ENCODE measurements at places on chromosomes 4 and X.

DNA sequence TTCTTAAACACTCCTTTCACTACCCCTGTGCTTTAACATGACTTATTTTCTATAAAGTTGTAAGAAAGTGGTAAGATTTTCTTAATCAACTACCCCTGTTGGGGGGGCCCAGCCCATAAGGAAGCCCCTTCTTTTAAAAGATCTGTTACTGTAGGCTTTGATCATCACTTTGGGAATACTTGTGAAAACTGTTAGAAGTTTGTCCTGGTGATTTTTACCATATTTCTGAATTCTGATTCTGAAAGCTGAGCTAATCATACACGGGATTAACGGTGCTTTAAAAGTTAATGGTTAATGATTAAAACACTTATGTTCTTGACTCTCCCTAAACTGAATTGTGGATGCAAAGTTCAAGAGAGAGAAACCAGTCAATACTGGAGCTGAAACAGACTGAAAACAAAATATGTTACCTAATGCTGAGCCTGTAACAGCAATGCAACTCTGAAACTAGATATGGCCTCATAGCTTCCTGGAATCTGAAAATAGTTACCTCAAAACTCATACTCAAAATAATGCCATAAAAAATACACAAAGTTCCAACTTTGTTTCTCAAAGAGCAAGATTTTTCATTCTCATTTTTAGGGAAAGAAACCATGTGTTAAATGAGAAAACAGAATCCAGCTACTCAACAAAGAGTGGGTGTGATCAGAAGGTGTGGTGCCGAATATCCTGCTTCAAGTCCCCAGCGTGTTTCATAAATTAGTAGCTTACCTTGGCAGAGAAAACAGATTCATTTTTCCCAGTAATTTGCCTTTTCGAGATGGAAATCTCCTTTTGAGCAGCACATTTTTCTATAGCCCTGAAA lies 31.6 kb downstream of the ADH7 start:
- no peak for DNase-seq

DNA sequence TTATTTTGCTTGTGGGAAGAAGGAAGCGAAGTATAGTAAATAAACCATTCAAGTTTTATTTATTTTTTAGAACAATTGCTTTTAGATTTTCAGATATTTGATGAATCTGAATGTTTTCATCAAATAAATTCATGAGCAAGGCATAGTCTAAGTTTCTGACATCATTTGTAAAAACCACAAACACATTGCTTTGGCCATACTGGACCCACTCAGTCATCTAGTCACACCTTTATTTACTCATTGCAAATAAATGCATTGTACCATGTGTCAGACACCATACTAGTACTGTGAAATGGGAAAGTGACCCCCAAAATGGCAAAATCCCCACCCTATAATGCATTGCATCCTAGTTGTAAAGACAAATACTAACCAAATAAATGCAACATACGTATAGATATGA lies 449.1 kb upstream of the SMIM31 start:
- DNase-seq = no peak

- no peak for DNase-seq
Observed at GRCh38 chr4:137576446-137576845, 44.2 kb upstream of the PCDH18 start.

DNA sequence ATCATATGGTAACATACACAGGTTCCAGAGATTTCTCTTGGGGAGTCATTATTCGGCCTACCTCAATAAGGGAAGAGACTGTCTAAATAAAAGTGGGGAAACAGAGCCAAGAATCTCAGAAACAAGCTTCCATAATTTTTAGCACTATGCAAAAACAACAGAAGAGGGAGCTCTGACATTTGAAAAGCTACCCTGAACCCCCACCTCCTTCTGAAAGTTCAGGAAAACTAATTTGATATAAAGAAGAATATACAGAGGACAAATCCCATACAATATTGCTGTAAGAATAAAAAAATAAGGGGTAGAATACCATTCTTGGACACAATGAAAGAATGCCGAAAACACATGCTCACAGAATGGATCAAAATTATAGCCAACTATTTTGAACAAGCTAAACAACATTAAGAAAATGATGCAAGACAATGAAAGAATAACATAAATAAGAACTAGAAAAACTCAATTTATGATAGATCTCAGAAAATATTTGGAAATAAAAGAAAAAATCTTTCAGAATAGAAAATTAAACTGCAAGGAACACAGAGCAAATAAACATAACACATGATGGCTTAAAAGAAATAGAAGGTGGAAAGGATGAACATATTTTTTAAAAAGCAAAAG lies 14.4 kb upstream of the ZNF41 start:
- no peak for DNase-seq

DNA sequence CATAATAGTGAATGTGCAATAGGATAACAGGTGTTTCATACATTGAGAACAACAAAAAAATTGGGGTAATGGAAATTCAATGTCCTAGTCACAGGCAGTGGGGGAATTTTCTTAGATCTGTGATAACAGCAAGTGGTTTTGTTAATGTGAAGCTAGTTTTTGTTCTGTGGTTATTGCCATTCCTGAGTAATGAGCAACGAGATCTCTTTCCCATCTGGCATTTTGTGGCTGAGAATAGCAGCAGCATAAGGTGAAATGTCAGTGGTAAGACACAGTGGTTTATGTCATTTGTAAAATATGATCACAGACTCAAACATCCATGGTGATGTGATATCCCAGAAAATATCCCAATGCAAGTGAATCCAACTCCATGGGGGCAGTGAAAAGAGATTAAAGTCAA lies 497.5 kb downstream of the KCNIP4 start:
- DNase-seq = no peak

DNA sequence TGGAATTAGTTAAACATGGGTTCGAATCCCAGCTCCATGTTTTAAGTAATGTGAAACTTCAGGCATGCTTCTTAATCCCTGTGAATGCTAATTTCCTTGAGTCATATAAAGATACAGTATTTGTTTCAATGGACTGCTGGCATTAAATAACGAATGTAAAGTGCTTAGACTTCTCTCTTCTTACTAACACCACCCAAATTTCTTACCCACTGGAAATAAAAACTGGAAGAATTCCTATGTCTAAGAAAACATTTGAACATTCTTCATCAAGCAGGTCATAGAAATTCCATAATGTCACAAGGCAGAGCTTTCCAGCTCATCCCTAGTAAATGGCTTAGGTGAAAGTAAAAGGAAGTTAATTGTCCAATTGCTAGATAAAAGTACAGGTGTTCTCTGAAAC lies 172.5 kb downstream of the ANK2 start:
- no peak for DNase-seq

GRCh38 chrX:15269618-15270521 lies at the start of gene ASB9:
Gene ASB9 (minus strand): TSS chrX:15270083. CDS start chrX:15269874, 209 bp downstream.
- no peak for DNase-seq

- no peak for DNase-seq
Observed at GRCh38 chrX:9534686-9535085, 69.8 kb downstream of the TBL1X start.

DNA sequence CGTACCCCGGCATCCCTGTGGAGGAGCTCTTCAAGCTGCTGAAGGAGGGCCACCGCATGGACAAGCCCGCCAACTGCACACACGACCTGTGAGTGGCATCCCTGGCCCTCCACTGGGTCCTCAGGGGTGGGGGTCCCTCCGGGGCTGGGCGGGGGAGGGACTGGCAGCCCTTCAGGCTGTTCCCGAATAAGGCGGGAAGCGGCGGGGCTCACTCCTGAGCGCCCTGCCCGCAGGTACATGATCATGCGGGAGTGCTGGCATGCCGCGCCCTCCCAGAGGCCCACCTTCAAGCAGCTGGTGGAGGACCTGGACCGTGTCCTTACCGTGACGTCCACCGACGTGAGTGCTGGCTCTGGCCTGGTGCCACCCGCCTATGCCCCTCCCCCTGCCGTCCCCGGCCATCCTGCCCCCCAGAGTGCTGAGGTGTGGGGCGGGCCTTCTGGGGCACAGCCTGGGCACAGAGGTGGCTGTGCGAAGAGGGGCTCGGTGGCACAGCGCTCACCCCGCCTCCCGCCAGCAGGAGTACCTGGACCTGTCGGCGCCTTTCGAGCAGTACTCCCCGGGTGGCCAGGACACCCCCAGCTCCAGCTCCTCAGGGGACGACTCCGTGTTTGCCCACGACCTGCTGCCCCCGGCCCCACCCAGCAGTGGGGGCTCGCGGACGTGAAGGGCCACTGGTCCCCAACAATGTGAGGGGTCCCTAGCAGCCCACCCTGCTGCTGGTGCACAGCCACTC lies 13.7 kb downstream of the FGFR3 start:
- DNase-seq = no peak

GRCh38 chr4:32037399-32037798 lies 1317.2 kb downstream of the PCDH7 start:
- no peak for DNase-seq

GRCh38 chr4:169094656-169095231 lies 84.7 kb upstream of the CBR4 start:
- no peak for DNase-seq

- DNase-seq = no peak
Observed at GRCh38 chr4:91567594-91567993, 736.2 kb upstream of the GRID2 start.

- no peak for DNase-seq
Observed at GRCh38 chr4:99983289-99983943, 33.3 kb upstream of the H2AZ1 start.

- no peak for DNase-seq
Observed at GRCh38 chr4:26958925-26959653, 98.4 kb downstream of the STIM2 start.

DNA sequence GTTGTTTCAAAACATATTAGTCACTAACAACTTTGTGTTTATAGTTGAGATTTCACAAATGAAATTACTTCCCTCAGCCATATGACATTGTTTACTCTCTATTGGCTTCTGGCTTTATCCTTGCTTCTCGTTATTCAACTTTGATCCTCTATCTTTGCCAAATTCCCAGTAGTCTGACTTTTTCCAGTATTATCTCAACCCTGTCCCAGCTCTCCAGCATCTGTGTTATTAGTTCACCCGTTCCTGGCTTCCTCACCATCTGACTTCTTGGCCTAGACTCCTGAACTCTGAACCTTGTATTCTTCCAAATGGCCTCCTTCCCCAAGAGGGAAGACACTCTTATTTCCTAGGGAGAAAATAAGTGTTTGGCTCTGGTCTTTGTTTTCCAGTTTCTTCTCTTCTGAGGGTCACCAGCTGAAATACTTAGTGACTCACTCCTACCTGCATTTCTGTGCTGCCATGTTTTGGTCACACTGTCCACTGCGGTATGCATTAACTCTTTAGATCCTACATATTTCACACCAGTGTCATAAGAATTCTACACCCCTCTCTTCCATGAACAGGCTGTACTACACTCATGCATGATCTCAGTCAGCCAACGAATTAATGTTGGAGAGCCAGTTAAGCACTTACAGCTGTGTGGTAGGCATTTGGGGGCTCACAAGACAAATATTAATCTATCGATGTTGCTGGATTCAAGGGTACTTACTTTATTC lies 17.0 kb upstream of the ARHGAP24 start:
- DNase-seq = no peak

- DNase-seq = no peak
Observed at GRCh38 chrX:119266364-119266995, 30.4 kb downstream of the PGRMC1 start.

DNA sequence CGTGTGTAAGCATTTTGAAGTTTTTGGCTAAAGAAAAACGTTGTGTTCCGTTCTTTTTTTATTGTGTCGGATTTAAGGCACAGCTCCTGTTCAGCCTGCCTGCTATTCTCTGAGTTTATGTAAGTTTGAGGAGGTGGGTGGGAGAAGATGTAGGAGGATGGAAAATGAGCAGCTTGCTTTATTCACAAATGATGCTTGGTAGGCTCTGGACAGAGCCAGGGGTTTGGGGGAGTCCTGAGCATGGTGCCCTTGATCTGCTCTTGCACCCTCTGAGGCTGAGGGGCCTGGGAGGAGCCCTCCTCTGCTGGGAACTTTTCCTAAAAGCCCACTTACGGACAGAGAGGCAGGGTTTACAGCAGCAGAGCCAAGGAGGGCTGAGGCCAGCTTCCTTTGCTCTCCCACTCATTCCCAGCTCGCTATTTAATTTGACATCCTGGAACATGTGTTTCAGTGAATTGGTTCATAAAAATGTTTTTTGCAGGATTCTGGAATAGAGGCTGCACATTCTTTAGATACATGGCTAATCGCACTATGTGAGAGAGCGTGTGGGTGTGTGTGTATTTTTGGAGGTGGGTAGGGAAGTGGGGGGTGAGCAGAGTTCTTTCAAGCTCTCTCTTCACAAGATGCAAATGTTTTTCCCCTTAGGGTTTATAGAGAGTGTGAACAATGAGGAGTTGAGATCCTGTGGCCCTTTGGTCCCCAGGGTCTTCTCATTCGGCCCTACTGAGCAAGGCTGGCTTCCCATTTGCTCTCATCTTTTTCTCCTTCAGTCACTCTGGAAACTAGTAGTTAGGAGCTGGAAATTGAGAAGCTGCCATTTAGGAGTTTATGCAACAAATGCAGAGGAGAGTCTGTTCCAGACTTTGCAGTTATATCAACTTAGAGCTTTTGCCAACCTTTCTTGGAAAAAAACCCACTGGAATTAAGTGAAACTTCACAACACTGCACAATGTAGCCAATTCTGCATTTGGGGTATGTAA lies 32.1 kb downstream of the TMEM131L start:
- DNase-seq = no peak

- peak; percentile 5 for DNase-seq
Observed at GRCh38 chrX:1239681-1240142, 27.3 kb upstream of the CRLF2 start.

- DNase-seq = no peak
Observed at GRCh38 chr4:96166806-96167205, 326.9 kb downstream of the PDHA2 start.

DNA sequence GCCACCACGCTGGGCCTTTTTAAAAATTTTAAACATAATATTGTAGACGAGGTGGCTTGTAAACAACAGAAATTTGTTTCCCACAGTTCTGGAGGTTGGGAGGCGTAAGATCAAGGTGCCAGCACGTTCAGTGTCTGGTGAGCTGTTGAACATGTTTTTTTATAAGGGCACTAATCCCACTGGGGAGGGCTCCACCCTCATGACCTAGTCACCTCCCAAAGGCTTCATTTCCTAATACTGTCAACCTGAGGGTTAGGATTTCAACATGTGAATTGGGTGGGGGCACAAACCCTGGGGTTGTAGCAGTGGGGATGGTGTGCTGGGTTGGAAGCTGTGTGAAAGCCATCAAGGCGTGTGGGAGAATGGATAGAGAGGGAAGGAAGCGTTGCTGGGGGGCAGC lies 27.6 kb downstream of the TBC1D14 start:
- DNase-seq = no peak

- no peak for DNase-seq
Observed at GRCh38 chr4:121011138-121011537, 61.2 kb downstream of the NDNF start.
